ENCODE measurements at places on chromosomes 16 and 17. TPM values are rescaled to one million over a fixed set of nuclear protein-coding genes. Genes with fewer than 3 reads are reported as not detected.

DNA sequence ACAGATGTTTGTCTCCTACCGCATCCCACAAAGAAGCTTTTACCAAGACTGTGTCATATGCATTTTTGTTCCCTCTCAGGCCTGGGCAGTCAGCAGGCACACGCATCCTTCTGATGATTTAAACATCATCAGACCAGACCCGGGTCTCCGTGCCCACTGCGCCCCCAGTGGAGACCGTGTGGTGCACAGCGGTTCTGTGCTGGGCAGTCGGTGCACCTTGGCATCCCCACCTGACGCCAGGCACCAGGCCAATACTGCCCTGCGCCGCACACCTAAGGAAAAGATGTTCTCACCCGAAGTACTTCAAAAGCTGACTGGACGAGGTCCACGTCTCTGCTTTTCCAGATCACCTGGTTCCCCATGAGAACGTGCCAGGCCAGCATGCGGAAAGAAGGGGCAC is 10.6 kb upstream of the PLD6 start:
- peak; percentile 51 for DNase-seq

Gene MYH8
- total RNA-seq: not detected

DNA sequence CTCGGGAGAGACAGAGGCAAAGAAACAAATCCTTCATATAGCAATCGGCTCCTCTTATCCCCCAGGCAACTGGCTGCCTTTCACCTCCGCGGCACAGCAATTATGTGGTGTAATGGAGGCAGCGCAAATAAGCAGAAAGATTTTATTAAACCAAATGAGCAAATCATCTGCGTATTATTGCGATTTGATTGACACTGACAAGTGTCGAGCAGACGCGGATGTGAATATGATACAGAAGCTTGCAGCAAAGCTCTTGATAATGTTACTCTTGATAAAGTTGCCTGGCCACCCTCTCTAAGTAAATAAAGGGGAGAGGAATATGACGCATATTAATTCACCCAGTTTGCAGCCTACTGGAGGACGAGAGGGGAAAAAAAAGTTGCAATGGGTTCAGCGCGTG is 26.5 kb upstream of the AKTIP start:
- no peak for DNase-seq

DNA sequence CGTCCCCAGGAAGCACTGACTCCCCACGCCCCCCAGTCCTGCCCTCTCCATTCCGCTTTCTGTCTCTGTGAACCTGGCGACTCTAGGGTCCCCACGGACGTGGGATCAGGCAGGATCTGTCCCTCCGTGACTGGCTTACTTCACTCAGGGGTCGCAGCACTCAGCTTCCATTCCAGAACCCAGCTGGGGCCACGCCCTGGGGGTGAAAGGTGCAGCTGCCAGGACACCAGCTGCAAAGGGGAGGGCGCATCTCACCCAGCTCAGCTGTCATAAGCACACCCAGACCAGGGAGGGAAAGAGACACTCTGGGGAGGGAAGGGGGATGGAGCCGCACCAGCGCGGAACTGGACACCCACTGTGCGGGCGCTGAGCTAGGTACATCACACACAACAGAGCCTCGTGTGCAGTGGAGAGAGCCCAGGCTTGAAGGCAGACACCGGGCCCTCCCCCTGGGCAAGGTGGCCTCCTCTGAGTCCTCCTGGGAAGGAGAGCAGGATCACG is 18.5 kb upstream of the HEXD start:
- no peak for DNase-seq

DNA sequence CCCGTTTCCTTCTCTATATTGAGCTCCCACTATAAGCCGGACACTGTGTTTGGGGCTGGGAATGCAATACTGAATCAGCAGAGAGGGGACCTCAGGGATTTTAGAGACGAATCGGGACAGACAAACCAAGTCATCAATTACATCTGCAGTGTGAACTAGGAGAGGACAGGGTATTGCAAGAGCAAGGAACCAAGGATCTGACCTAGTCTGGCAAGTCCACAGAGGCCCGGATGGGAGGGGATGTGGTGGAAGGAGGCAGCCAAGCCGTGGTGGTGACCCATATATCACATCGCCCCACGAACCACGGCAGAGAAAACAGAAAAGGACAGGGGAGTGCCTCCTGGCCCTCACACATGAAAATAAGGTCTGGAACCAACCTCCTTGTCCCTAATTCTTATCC is 28.1 kb upstream of the NXPH3 start:
- DNase-seq: no peak

DNA sequence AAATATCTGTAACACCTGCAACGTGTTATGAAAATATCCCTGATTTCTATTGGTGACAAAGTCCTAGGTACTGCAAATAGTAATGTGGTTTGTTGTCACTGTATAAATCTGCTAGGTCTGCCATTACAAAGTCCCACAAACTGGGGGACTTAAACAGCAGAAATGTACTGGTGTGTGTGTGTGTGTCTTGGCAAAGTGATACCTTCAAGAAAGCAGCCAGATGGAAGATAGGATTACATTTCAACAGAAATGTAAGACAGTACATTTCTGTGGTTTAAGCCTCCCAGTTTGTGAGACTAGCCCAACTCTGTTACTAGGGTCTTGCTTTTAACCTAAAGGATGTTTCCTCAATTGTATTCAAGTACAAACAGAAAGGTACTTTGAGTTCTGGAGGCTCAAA is 531.7 kb downstream of the NPIPA7 start:
- DNase-seq: no peak

GRCh38 chr16:8620535-8620934 is 963 bp upstream of the METTL22 start:
- DNase-seq: no peak

DNA sequence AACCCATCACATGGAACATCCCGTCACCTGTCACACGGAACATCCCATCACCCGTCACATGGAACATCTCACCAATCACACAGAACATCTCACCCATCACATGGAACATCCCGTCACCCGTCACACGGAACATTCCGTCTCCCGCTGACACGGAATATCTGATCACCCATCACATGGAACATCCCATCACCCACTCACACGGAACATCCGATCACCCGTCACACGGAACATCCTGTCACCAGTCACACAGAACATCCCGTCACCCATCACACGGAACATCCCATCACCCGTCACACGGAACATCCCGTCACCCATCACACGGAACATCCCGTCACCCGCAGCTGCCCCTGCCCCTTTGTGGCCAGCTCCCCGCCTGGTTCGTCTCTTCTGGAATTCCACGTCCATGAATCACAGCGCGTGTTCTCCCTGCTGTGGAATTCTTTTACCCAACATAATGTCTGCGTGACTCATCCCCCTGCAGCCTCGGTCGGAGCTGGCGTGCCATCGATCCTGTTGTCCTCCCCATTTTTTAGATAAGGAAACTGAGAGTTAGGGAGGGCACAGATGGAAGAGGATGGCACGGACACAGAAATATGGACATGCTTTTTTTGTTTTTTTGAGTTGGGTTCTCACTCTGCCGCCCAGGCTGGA is 5.6 kb downstream of the CPNE7 start:
- no peak for DNase-seq

Gene GUCY2D
- not detected for total RNA-seq

DNA sequence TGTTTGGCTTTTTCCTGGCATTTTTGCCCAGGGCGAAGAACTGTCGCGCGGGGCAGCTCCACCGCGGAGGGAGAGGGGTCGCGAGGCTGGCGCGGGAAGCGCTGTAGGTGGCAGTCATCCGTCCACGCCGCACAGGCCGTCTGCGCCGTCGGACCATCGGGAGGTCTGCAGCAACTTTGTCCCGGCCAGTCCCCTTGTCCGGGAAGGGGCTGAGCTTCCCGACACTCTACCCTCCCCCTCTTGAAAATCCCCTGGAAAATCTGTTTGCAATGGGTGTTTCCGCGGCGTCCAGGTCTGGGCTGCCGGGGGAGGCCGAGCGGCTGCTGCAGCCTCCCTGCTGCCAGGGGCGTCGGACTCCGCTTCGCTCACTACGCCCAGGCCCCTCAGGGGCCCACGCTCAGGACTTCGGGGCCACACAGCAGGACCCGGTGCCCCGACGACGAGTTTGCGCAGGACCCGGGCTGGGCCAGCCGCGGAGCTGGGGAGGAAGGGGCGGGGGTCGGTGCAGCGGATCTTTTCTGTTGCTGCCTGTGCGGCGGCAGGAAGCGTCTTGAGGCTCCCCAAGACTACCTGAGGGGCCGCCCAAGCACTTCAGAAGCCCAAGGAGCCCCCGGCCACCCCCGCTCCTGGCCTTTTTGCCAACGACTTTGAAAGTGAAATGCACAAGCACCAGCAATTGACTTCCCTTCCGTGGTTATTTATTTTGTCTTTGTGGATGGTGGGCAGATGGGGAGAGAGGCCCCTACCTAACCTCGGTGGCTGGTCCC is 2.3 kb upstream of the CBX4 start:
- DNase-seq: no peak

DNA sequence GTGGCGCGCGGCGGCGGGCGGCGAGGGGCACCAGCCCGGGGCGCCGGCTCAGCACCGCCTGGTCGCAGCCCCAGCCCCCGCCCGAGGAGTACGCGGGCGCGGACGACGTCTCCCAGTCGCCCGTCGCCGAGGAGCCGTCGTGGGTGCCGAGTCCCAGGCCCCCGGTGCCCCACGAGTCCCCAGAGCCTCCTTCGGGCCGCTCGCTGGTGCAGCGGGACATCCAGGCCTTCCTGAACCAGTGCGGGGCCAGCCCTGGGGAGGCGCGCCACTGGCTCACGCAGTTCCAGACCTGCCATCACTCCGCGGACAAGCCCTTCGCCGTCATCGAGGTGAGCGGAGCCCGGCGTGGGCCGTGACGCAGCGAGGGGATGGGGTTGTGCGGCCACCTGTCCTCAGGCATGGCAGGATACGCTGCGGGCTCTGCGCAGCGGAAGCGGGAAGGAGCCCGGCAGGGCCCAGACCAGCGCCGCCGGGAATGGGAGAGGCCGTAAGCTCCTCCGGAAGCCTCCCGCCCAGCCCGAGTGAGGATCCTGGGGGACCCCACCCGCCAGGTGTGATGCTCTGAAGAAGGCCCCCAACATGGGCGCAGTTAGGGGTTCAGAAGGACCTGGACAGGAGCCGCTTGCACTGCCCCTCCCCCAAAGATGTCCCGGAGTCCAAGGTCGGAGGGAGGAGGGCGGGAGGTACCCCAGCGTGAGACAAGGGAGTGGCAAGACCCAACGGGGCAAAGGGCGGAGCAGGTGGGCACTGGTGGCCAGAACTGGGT is 522 bp downstream of the NAGS start:
- DNase-seq: no peak

DNA sequence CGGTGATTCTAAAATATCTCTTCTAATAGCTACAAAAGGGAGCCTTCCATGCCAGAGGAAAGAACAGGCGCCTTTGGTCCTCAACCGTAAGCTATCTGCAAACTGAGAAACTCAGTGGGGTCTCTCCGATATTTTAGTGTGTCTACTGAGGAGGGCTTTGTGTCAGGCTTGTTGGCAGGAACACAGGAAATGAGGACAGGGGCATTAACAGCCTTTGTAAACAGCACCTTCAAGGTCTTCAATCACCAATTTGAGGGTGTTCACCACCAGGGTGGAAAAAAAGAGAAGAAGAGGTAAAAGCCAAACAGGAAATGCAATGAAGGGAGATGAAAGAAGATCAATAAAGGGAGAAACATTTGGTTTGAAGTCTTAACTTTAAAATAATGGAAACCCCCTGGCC is 580.1 kb upstream of the SALL1 start:
- DNase-seq: no peak

Gene CSH2
- not detected for total RNA-seq

DNA sequence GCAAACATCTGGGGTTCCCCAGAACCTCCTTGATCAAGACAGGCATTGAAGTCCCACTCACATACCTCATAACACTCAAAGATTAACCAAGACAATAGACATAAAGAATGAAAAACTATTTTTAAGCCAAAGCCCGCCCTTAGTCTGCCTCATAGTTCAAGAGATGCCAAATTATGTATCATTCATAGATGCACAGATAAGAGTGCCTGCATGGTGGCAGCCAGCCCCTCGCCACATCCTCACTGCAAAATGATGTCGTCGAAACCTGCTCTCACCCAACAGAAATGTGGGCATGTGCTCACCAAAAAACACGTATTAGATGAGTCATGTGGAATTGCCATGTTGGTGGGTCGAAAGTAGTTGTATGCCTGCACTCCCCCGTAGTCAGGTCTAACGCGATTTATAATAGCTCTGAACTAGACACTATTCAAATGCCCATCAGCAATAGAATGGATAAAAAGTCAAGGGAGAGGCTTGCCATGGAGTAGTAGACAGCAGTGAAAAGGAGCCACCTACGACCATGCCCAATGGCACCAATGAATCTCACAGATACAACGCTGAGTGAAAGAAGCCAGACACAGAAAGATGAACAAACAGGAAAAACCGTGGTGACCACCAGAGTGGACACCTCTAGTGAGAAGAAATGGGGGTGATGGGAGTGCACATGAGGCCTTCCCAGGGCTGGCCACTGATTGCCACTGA is 64.8 kb downstream of the C16orf95 start:
- DNase-seq: peak; percentile 15

- DNase-seq: no peak
Measured at GRCh38 chr17:73902416-73903181, 258.4 kb upstream of the SDK2 start.

DNA sequence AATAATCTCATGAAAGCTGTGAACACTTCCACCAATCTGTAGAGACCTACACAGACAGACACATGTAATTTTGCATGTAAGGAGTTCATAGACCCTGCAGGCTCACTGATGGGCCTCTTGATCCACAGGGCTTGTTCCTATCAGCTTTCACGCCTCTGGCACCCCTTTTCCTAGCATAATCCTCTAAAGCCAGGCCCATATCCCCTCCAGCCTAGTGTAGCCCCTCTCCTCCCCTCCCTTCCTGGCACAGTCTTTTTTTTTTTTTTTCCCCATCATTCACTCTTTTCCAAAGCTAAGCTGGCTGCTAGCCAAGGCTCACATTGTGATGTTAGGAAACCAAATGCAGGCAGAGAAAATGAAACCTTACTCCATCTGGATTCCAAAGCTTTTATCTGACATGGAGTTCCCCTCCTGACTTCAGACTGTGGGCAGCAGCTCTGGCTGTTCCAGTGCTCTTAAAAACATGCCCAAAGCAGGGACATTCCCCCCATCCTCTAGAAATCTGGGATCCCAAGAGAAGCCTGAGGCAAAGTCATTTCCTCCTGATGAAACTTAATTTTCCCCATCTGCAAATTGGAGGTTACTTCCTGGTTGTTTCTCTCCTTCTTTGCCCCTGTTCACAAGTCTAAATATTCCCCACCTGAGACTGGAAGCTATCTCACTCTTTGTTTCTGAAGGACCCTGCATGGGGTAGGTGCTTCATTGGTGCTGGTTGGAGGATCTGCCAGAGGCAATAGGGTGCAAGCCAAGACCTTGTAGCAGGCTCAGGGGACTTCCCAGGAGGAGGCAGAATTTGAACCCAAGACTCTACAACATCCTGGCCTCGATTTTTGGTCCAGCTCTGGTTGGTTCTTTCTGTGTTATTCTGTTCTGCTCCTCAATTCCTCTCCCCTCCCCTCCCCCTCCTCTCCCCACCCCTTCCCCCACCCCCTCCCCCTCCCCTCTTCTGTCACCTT is 9.9 kb upstream of the CCL5 start:
- DNase-seq: no peak

- no peak for DNase-seq
Measured at GRCh38 chr17:4427505-4427904, 6.2 kb upstream of the SPNS3 start.

DNA sequence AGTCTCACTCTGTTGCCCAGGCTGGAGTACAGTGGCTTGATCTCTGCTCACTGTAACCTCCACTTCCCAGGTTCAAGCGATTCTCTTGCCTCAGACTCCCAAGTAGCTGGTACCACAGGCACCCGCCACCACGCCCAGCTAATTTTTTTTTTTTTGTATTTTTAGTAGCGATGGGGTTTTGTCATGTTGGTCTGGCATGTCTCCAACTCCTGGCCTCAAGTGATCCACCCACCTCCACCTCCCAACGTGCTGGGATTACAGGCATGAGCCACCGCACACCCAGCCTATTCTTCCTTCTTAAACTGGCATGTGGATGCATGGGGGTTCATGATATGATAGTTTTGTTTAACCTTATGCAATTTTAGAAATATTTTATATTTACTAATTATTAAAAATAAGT is 39.4 kb upstream of the VWA3A start:
- no peak for DNase-seq

All from sciatic nerve (tissue), 2 donors.